NCI-H460 (cell line): ENCODE measurements at places on chromosomes 5 and 9. TPM values are rescaled to one million over a fixed set of nuclear protein-coding genes. Genes with fewer than 3 reads are reported as not detected.

TSLP gene
- 1.4 and 3.3 TPM in 2 replicates for total RNA-seq

NR4A3 gene
- total RNA-seq: 5.8 and 7.1 TPM in 2 replicates

AFAP1L1 gene
- total RNA-seq: 1.4 and 2.3 TPM in 2 replicates

HDAC3 gene
- total RNA-seq: 47.7 and 54.5 TPM in 2 replicates

TPRN gene
- total RNA-seq: 7.4 and 8.2 TPM in 2 replicates

HRCT1 gene
- total RNA-seq: 1.4 and 3.2 TPM in 2 replicates

OR4F3 gene
- total RNA-seq: not detected in 2 replicates

RHOBTB3 gene
- total RNA-seq: 148 and 149 TPM in 2 replicates

PRR16 gene
- 1.1 and 1.4 TPM in 2 replicates for total RNA-seq

CYLC2 gene
- total RNA-seq: not detected in 2 replicates

TMC1 gene
- not detected in 2 replicates for total RNA-seq

GLRA1 gene
- total RNA-seq: not detected in 2 replicates

ZBTB26 gene
- total RNA-seq: 5.9 and 8.2 TPM in 2 replicates

SAXO1 gene
- not detected in 2 replicates for total RNA-seq

TAF11L10 gene
- not detected in 2 replicates for total RNA-seq

CD72 gene
- total RNA-seq: not detected in 2 replicates

GBGT1 gene
- total RNA-seq: 0.27 and 1.0 TPM in 2 replicates

ZNF169 gene
- total RNA-seq: 7.0 and 8.3 TPM in 2 replicates

MYMK gene
- not detected in 2 replicates for total RNA-seq

PCDHB4 gene
- not detected in 2 replicates for total RNA-seq

LCN9 gene
- not detected in 2 replicates for total RNA-seq

ANKRD31 gene
- total RNA-seq: 0.14 and 0.17 TPM in 2 replicates

AGXT2 gene
- total RNA-seq: not detected in 2 replicates

LCN10 gene
- not detected in 2 replicates for total RNA-seq

PRDM9 gene
- total RNA-seq: not detected in 2 replicates

GDA gene
- 311 and 357 TPM in 2 replicates for total RNA-seq

NTRK2 gene
- 0.06 and 0.12 TPM in 2 replicates for total RNA-seq

SOHLH1 gene
- not detected in 2 replicates for total RNA-seq

WDR31 gene
- total RNA-seq: 1.5 and 1.7 TPM in 2 replicates

CLIC3 gene
- total RNA-seq: 0.17 TPM in 1 of 2 replicates, not detected in the other

ADAMTS12 gene
- 0.92 and 1.6 TPM in 2 replicates for total RNA-seq

PCDH1 gene
- 3.3 TPM in 2 replicates for total RNA-seq
